ENCODE measurements at places on chromosomes 2 and 18.
A peak's percentile ranks its signal among the peaks of the same experiment; 100 is the strongest.

DNA sequence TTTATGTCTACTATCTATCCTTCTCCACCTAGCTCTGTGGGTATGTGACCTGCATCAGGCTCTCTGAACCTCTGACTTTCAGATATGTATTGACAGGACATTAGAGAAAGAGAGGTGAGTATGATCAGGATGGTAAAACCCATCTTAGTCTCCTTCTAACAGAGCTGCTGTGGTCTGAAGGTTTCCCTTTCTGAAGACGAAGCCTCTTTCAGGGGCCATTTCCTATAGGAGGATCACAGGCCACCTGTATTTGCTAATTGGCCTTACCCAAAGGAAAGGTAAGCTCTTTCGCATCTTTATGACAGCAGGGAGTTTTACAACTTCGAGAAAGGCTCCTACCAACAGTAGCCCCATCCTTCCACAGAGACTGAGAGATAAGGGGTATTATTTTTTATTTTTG, 442.9 kb downstream of the KCNJ3 start:
- DNase-seq: no peak

GRCh38 chr18:3213300-3214059, 6.3 kb downstream of the MYOM1 start:
- DNase-seq: no peak

- DNase-seq: no peak
Observed at GRCh38 chr2:43484323-43484930, 111.4 kb downstream of the THADA start.

DNA sequence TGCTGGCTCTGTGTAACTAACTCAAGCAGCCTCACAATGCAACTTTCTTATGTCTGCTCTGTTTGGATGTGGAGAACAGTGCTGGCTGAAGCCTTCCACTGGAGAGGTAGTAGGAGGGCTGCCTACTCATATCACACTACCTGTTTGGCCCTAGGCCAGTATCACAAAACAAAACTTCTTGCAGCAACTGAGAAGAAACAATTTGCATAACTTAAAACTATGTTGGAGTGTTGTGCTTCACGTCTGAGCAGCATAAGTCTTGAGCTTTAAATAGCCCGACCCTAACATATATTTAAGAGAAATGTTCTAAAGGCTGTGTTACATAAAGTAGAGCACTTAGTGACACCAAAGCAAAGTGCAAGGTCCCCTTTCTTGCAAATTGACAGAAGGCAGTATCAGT, 204.9 kb upstream of the ACVR2A start:
- no peak for DNase-seq

GRCh38 chr18:36075862-36076587, 8.7 kb upstream of the RPRD1A start:
- no peak for DNase-seq

DNA sequence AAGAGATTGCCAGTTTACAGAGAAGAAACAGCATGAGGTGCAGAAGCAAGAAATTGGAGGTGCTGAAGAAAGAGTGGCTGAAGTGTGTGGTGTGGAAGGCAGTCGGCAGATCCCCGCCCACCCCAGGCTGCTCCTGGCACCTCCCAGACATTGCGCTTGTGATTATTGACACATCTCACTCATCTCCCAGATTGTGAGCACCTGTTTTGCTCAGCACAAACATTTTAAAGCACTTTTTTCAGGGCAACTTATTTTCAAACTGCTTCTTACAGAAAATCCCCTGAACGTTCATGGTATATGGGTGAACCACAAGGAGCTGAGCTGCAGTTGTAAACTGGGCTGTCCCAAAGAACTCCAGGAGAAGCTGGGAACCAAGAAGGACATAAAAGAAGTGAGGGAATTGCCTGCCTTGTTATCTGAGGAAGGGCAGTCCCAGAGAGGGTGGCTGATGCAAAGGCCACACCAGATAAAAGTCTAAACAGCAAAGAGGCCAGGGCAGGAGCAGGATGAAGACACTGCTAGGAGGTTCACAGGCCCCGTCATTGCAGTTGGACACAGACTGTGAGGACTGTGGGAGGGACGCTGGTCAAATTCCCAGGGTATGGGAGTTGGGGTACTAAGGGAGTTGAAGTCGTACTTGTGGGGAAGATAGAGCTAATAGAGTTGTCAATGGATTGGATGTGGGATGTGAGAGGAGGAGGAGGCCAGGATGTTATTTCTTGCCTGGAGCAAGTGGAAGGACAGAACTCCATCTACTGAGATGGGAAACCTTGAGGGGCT, 65.1 kb downstream of the INPP4A start:
- DNase-seq: no peak

GRCh38 chr2:50624506-50624905, 407.4 kb downstream of the NRXN1 start:
- DNase-seq: no peak

- DNase-seq: no peak
Observed at GRCh38 chr2:84876369-84876768, 4.5 kb downstream of the TRABD2A start.

GRCh38 chr2:218286570-218287459, 5.5 kb downstream of the TMBIM1 start:
- peak; percentile 79 for DNase-seq

DNA sequence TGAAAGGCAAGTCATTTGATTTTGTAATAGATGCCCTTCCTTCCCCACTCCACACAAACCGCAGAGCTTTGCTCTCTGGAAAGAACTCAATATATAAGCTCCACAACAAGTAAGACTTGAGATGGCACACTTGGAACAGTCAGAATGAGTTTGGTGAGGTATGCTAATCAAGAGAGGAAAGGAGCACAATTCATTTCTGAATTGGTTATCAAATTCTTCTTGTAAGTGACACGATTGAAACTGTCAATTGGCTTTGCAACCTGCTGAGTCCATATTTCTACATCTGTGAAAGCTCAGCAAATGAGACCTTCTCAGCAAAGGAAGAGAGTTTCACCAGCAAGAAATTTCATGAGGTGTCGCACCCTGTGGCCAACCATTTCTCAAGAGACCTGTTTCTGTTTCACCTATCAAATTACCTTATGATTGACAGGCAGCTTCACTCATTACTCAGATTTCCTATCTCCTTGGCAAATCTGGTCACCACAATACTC, 19.1 kb downstream of the CTLA4 start:
- DNase-seq: peak; percentile 59

DNA sequence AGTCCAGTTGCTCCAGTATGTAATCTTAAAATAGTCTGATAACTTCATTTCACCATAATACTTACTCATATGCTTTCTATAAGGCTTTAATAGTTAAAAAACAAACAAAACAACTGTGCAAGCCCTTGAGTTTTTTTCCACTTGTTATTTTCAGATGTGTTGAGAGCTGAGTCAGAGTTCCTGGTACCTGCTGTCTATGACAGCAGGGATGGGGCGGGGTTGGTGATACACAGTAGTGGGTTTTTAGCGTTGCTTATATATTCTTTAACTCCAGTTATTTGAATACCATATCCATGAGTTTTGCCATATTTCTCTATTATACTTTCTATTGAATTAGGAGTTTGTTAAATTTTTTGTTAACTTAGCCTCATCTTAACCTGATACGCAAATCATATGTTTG, 5.0 kb downstream of the NAPG start:
- DNase-seq: no peak

- no peak for DNase-seq
Observed at GRCh38 chr2:100077456-100077855, 64.9 kb downstream of the AFF3 start.

DNA sequence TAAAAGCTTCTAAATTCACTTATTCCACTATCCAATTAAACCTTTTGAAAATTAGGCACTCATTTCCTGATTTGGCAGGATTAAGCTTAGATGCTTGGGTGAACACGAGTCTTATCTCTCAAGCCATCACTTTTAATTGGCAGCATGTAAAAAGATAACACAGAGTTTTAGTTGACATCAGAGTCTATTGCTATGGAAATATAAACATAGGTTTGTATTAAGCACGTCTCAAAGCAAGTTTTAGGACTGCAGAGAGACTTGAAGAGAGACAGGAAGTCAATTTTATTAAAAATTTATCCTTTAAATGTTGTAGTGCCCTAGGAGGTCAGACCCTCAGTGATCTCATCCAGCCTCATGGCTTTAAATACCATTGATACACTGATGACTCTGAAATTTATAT, 5.6 kb downstream of the RBKS start:
- no peak for DNase-seq

DNA sequence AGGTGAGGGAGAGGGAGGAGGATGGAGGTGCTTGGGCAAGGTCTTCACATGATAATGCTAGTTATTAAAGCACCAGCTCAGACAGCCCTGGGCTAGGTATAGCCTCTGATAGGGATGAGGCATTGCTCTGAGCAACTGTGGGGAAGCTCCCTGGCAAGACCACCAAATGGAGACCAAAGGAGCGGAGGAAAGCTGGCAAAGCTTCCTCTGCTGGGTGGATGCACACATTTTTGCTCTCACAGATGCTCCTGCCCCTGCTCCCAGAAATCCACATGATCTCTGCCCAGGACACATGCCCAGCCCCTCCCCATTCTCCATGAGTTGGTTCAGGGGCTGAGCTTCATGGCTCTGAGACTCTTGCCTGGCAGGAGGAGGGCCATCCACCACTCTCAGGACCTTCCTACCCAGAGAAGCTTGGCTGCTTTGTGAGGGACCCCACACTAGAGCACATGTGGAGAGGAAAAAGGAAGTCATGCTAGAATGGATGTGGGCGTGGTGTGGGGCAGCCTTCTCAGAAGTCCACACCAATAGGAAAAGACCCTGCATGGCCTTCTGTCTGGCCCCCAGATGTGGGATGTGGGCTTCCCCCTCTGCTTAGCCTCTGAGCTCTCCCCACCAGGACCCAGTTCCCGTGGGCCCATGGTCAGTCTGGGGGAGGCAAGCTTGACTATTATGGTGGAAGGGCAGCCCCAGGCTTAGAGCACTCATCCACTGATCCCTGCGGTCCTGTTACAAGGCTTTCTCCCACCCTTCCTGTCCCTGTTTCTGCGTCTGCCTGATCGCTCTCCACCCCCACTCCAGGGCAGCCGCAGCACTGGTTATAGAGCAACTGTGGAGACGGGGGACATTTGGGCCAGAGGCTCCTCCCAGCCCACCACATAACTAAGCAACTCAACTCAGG, 10.5 kb upstream of the CYP26B1 start:
- no peak for DNase-seq

GRCh38 chr2:7683708-7684107, 766.5 kb downstream of the RNF144A start:
- no peak for DNase-seq

DNA sequence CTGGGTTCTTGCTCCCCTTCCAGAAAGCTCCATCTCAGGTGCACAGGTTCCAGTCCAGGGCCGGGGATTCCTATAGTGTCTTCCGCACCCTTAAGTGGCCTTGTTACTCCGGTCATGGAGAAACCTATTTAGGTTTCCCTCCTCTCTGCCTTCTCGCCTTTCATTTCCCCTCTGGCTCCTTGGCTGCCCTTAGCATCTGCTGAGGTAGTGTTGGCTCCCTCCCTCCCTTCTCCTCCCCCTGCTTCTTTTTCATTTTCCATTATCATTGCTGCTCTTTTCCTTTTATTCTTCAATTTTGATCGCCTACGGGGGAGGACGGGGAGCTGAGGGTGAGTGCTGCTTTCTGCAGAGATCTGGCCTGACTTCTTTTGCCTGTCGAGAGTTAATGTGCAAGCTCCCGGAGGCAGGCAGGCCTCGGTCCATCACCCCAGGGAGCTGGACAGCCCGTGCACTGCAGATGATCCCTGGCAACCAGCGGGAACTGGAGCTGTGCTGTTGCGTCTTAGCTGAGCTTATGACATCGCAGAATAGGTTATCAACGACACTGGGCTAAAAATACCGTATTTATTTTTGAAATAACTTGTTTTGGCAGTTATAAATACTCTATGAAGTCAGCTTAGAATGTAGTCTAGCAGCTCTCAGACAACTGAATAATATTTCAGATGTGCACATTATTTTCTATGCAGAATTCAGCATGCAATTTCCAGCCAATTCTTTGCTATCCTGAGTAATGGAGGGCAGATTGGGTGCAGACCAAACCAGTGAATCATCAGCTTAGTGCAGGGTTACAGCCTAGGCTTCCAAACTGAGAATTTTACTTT, 141.9 kb downstream of the SLC4A3 start:
- no peak for DNase-seq
